Fibroblast of the aortic adventitia (primary cell): ENCODE measurements at places on chromosomes 4 and X. TPM values are rescaled to one million over a fixed set of nuclear protein-coding genes. Genes with fewer than 3 reads are reported as not detected.

GRCh38 chr4:102036619-102037376 lies 246.3 kb downstream of the BANK1 start:
- peak; percentile 48 for DNase-seq

DNA sequence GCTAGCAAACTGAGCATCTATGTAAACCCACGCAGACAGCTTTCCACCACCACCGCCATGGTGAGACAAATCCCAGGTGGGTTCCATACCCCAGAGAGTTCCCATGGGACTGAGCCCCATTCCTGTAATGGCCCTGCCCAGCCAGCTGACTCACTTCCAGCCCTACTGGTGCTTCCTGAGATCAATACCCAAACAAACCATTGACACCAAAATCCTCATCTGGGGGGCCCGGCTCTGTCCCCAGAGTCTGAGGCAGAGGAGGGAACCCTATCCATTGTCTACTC lies 30.1 kb upstream of the JAKMIP1 start:
- DNase-seq = no peak

The CT47A7 gene
- not detected in 2 replicates for total RNA-seq

DNA sequence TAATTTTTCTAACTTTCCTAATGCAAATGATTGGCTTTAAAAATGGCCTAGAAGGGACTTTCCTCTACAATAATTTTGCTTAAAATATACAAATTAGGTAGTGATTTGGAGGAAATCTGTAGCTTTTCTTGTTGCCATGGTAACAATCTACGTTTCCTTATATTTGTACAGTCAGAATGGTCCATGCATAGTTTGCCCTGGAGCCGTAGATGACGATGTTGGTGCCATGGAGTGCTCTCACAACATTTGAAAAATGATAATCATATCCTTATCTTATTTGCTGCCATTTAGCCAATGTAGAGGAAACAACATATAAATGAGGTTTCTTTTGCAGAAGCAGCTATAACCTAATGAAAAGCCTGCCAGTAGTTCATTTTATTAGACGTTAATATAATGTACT lies 89.0 kb upstream of the NMU start:
- DNase-seq = no peak

DNA sequence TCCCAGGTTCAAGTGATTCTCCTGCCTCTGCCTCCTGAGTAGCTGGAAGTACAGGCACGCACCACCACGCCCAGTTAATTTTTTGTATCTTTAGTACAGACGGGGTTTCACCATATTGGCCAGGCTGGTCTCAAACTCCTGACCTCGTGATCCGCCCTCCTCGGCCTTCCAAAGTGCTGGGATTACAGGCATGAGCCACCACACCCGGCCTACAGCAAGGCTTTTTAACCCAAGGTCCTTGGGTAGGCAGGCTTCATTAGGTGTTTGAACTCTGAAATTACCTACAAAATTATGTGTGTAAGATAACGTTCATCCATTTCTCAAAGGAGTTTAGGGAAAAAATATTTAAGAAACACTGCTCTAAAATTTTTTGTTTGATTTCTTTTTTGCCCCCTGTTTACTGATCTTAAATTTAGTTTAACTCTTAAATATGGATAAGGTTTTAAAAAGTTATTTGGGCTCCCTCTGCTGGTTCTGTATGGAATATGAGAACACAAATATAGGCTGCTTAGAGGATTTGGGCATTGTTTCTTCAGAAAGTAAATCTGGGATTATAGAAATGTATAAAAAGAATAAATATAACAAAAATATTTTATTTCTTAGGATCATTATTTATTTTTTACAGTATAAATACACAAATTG lies 92.8 kb downstream of the CBR4 start:
- peak; percentile 83 for DNase-seq

GRCh38 chrX:112368371-112368770 lies 285.8 kb upstream of the TRPC5 start:
- no peak for DNase-seq

The BGN gene
- total RNA-seq = 12.3 and 133 TPM in 2 replicates

GRCh38 chr4:47852136-47852535 lies 14.3 kb upstream of the CORIN start:
- DNase-seq = peak; percentile 60

The TEX13C gene
- total RNA-seq = not detected in 2 replicates

- peak; percentile 39 for DNase-seq
Measured at GRCh38 chr4:16225863-16226815, at the start of gene TAPT1. TSS of gene TAPT1 (minus strand) at chr4:16226471. CDS start at chr4:16226457, 14 bp downstream.

The NR3C2 gene
- total RNA-seq = 2.4 and 4.7 TPM in 2 replicates

GRCh38 chr4:159296061-159296460 lies 193.2 kb downstream of the RAPGEF2 start:
- peak; percentile 41 for DNase-seq

DNA sequence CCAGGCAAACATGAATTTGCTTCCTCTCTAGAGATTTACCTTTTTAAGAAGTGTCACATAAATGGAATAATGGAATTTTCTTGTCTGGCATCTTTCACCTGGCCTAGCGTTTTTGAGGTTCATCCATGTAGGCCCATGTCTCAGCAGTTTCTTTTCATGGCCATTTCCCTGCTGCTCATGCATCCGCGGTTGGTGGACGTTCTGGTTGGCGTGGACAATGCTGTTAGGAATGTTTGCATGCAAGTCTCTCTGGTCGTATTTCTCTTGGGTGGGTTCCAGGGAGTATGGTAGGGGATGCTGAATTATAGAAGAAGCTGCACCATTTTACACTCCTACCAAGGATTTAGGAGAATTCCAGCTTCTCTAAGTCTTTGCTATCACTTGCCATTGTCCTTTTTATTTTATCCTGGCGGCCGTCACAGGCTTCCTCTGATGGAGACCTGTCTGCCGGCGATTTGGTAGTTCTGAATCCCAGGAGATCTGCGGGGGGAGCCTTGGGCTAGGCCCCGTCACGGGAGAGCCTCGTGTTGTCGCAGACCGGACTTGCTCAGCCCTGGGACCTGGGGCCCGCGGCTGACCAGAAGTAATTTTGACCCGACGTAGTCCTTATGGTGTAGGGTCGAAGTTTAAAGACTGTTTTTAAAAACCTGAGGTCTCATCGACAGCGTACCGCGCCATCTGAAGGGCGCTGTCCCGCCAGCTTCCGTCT lies 56.9 kb upstream of the TADA2B start:
- peak; percentile 75 for DNase-seq

DNA sequence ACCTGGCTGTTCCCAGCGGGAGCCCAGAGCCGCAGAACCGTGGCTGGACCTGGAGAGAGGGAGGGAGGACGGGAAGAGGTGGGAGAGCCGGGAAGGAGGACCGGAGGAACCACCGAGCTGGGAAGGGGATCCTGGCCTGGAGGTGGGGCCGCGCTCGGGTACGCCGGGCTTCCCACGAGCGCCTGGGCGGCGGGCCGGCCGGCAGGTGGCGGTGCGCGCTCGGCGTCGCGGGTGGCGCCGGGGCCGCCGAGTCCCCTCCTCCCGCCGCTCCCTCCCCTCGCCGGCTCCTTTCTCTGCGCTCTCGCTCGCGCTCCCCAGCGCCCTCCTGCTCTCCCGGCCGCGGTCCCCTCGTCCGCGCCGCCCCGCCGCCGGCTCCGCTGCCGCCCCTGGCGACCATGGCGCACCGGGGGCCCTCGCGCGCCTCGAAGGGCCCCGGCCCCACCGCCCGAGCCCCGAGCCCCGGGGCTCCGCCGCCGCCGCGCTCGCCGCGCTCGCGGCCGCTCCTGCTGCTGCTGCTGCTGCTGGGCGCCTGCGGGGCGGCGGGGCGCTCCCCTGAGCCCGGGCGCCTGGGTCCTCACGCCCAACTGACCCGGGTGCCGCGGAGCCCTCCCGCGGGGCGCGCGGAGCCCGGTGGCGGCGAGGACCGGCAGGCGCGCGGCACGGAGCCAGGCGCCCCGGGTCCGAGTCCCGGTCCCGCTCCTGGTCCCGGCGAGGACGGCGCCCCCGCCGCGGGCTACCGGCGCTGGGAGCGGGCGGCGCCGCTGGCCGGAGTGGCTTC lies at the start of gene SORCS2:
SORCS2 (plus strand) TSS at position 287 of the 778 bp plus-strand sequence.
- DNase-seq = peak; percentile 41

GRCh38 chrX:16589211-16589610 lies 60.7 kb upstream of the S100G start:
- peak; percentile 65 for DNase-seq

DNA sequence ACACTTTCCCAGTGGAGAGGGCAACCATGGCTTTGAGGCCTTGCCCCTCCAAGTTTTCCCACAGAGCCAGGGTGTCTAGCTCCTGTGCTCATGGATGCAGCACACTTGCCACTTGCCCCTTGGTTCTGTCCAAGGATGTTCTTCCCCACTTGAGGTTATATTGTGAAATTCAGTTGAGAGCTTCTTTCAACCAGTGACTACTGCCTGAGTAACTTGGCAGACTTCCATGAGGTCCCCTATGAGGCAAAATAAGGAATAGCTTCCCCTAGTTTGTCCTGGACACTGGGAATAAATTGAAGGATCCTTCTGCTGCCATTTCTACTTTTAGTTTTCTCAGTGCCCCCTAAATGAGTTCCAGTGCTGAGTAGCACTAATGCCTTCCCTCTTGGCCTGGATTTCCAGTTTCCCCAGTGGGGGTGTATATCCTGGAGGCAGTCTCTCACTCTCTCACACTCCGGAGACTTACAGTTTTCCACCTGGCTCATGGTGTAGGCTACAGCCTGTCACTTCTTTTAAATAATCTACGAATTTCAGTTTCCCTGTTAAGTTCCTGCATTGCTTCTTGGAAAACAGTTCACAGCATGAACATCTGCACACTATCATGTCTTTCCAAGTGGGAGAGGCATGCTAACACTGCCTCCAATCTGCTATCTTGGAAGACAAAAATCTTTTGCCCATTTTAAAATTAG lies 36.4 kb upstream of the ADH4 start:
- DNase-seq = peak; percentile 86

DNA sequence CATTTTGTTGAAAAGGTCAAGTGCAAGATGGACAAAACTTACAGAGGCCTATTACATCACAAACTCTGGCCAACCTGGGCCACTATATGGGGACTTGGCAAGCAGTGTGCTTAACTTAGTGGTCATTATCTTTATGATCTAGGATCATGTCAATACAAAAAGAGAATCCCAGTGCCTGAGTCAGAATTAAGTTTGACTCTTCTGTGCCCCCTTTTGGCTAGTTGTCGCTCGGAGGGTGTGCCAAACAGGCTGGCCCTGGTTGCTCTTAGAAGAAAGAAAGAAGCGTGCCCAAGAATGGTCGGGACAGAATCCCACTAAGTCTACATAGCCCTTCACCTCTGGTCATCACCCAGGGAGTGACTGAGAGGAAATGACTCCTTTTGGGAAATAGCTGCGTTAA lies 100.1 kb downstream of the EIF4E start:
- DNase-seq = no peak

DNA sequence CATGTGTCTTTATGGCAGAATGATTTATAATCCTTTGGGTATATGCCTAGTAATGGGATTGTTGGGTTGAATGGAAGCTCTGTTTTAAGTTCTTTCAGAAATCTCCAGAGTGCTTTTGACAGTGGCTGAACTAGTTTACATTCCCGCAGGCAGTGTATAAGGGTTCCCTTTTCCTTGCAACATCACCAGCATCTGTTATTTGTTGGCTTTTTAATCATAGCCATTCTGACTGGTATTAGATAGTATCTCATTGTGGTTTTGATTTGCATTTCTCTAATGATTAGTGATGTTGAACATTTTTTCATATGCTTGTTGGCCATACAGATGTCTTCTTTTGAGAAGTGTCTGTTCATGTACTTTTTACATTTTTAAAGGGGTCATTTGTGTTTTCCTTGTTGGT lies 129.8 kb downstream of the TBCK start:
- DNase-seq = no peak

DNA sequence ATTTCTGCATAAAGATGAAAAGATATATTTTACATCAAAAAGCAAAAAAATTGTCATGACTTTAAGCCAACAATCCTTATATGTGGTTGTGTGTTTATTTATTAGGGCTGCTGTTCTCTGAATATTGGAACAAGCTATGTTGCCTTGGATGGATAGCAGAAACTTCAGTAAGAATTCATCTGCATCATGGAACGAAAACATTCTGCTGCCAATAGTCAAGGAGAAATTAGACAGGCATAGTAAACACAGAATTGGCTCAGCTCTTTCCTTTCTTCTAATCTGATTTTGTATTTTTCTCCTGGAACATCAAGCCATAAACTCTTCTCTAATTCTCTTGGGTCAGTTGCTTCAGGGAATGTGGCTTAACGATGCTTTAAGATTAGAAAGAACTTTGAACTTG lies 1257.0 kb downstream of the NLGN4X start:
- no peak for DNase-seq

DNA sequence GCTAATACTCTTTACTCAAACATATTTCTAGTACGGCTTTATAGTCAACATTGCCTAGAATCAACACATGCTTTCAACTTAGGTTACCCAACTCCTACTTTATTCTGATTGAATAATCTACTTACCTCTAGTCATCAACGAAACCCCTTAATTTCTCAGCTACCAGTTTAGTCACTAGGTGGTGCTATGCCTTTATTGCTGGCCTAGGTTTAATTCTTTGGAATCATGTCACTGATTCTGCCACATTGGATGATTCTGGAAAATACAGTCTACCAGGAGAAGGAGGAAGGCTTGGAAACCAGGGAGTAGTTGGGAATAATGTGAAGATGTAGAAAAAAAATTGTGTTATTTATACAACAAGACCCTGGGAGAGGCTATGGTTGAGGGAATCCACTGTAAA lies 167.7 kb downstream of the DCAF12L2 start:
- DNase-seq = no peak

GRCh38 chrX:124117325-124117724 lies 155.8 kb downstream of the STAG2 start:
- DNase-seq = no peak

The SH2D1A gene
- total RNA-seq = not detected in 2 replicates

DNA sequence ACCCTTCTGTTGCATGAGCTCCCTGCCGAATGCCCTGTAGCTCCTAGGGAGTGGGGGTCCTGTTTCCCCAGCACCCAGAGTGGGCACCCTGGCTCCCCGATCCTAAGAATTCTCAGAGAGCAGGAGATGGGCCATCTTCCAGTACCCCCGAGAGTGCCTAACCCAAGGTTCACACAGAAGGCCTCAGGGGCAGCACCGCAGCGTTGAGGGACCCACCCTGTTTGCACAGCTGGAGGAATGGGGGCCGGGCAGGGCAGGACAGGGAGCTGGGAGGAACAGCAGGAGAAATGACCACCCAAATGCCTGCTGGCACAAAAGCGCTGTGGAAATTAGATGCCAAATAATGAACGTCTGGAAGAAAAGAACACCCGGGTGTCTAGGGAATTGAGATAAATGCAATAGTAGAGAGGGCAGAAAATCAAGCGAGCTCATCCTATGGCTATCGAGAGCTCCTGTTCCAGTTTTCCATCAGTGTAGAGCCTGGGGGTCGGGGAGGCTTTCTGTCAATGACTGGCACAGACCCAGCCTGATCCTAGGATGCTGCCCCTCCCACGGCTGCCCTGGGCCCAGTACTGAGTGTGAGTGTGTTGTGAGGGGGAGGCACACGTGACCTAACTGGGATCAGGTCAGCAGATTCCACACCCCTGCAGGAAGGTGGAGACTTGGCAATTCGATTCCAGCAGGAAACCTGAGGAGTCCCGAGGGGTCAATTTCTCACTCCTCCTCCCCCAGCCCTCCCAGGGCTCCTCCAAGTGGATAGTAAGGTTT lies 25.7 kb downstream of the SEPTIN6 start:
- no peak for DNase-seq

GRCh38 chr4:1851575-1852410 lies 4.2 kb downstream of the LETM1 start:
- no peak for DNase-seq

The RBM47 gene
- total RNA-seq = 0.72 and 8.3 TPM in 2 replicates

GRCh38 chr4:5199912-5200311 lies 148.6 kb downstream of the STK32B start:
- no peak for DNase-seq

The ATP2B3 gene
- total RNA-seq = not detected in 2 replicates
